ENCODE measurements at places on chromosomes 2 and 18. TPM values are rescaled to one million over a fixed set of nuclear protein-coding genes. Genes with fewer than 3 reads are reported as not detected.

DNAJC27 gene
- 1.8 TPM for total RNA-seq

DSG4 gene
- not detected for total RNA-seq

GRB14 gene
- total RNA-seq, result 0.34 TPM

GKN1 gene
- total RNA-seq, result not detected

ADRA2B gene
- total RNA-seq, result not detected
